ENCODE measurements at places on chromosomes 16 and 17.
A peak's percentile ranks its signal among the peaks of the same experiment; 100 is the strongest.

GRCh38 chr17:80396157-80397033 lies 18.6 kb upstream of the ENDOV start:
- DNase-seq, result no peak

DNA sequence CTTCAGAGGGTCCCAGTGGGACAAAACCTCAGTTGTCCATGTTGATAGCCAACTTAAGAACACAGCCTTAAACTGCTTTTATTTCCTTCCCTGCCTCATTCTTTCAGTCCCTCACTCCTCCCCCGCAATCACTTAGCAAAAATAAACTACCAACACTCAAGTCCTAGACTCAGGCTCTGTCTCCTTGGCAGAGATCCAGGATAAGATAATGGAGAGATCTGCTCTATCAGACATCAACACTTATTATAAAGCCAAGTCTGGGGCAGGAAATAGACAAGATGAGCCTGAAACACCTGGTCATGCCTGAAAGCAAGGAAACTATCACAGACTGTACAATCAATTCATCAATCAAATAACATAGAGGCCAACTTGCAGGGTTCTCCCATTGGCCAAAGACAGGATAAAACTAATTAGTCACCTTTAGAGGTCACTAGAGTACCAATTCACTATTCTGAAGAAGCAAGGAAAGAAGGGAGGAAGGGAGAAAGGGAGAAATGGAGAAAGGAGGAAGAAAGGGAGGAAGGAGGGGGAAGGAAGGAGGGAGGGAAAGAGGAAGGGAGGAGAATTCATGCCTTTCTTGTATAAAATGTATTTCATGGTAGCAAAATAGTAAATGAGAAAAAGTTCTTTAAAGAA lies 15.7 kb downstream of the HYDIN start:
- DNase-seq, result no peak

- DNase-seq, result no peak
Measured at GRCh38 chr16:75238132-75238852, 13.1 kb downstream of the BCAR1 start.

DNA sequence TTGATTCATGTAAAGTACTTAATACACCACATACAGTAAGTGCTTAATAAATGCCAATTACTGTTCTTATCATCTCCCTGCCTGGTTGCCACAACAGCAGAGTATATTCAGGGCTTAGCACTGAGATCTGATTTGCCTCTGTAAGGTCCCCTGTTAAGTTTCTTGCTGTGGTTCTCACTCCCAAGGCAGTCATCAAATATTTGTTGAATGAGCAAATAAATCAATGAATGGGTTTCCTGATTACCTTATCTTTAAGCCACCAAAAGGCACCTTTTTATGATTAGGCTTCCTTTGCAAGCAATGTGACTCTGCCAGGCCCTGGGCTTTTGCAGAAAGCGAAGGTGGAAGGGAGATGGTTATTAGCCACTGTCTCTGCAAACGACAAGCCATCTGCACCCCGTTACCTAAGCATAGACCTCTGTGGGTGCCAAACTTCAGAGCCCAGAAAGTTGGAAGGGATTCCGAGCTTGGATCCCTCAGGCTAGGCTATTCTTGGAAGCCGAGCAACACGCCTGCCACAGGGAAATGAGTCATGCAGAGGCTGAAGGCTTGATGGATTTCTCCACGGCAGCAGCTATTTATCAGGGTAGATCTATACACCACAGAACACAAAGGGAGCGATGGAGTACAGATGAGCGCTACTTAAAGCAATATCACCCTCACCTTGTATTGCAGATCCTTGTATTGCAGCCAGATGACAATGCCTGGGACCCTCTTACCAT lies 102.0 kb downstream of the GRIN2A start:
- DNase-seq, result no peak

DNA sequence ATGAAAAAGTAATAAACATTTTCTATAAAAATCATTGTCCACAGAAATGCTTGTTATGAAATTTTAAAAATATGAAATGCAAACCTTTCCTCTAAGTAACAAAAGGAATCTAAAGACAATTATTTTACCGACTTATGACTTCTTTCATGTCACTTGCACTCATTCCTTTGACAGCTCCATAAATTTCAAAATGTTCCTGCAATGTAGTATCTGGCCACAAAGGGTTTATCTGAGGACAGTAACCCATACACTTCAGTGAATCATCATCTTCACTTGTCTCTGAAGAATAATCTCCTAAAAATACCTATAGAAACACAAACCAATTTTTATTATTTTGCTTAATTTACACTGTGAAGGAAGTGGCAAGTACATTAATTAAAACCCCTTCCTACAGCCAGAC lies 25.6 kb upstream of the ABCA10 start:
- no peak for DNase-seq

DNA sequence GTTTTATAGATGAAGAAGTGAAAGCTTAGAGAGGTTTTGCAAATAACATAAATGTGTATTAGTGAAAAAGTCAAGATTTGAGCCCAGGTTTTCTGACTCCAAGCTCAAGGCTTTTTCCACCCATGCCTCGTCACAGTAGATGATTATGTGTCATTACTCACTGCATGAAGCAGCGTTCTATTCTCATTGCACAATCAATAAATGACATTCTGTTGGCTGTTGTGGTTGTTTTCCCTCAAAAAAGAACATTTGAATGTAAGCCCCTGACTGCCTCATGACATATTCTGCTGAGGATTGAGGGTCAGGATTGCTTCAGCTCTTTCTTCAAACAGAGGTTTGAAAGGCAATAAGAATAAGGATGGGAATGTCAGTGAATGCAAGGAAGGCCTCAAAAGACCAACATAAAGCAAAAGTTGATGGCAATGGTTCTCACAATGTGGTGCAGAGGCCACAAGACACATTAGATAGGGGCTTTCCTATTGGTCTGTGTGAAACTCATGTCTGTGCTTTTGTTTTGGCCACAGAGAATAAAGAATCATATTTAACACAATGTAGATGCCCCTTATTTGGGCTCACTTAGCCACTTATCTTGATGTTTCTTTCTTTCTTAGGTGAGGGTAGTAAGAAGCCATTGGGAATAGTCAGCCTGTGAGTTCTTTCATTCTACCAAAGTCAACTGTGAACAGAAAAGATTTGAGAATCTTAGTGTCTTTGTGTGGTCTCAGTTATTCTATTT lies 5.4 kb upstream of the MMD start:
- DNase-seq, result no peak

GRCh38 chr17:8220783-8221662 lies 10.6 kb upstream of the AURKB start:
- DNase-seq, result peak; percentile 86

DNA sequence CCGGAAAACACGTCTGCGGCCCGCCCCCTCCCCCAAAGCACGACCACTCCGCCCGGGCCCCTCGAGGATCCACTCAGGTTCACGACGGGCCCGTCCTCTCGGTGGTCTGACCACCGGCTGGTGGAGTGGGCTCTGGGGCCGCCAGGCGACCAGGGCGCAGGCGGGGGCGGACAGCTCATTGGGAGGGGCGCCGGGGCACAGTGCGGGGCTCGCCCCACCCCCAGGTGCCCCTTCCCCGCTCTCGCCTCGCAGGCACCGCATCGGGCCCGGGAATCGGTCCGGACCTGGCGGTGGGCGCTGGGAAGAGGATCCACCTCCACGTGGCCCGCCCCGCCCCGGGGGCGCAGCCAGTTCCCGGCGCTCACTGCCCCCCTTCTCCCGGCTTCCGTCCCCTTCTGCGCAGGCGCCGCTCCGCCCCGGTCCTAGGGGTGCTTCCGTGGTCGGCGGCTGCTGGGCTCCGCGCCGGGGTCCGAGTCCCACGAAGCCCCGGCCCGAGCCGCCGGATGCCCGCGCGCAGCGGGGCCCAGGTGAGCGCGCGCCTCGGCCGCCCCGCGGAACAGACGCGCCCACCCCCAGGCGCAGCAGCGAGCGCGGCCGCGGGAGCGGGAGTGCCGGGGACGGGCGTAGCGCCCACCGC lies at the start of gene MPG:
Gene MPG, plus strand, starts transcription at position 419 of the 637 bp plus-strand sequence. Its CDS starts 85 bp downstream, at position 504.
- DNase-seq, result peak; percentile 84

DNA sequence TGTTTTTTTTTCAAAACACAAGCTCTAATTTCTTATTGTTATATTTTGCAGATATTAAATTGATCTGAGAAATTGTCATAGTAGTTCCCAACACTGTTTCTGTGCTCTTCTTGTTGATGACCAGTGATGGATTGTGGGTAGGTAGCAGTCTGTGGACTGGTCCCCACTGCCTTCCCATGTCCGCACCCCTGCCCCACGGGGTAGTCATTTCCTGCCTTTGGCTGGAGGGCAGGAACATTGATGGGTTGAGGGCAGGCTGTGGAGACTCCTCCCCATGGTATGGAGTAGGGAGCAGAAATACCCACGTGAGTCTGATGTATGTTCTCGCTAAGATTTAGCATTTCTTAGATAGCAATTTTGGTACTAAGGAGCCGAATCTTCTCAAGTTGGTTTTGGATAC lies 762.0 kb downstream of the CDH8 start:
- DNase-seq, result no peak

- no peak for DNase-seq
Measured at GRCh38 chr17:57911834-57912673, 43.2 kb downstream of the CUEDC1 start.

- peak; percentile 22 for DNase-seq
Measured at GRCh38 chr17:64736804-64737492, 74.8 kb upstream of the SMURF2 start.

DNA sequence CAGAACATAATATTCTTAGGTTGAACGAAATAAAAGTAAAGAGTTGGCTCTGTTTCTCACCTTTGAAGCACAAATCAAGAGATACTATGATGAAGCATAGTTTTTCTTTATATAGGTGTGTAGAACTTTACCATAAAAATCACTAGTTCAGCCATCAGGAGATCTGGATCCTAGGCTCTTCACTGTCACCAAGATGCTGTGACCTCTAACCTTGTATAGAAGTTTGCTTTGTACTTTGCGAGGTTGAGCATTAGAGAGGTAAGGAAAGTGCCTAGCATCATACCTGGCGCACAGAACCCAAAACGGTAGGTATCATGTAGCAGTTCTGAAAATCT lies 553 bp upstream of the CDC6 start:
- DNase-seq, result no peak

DNA sequence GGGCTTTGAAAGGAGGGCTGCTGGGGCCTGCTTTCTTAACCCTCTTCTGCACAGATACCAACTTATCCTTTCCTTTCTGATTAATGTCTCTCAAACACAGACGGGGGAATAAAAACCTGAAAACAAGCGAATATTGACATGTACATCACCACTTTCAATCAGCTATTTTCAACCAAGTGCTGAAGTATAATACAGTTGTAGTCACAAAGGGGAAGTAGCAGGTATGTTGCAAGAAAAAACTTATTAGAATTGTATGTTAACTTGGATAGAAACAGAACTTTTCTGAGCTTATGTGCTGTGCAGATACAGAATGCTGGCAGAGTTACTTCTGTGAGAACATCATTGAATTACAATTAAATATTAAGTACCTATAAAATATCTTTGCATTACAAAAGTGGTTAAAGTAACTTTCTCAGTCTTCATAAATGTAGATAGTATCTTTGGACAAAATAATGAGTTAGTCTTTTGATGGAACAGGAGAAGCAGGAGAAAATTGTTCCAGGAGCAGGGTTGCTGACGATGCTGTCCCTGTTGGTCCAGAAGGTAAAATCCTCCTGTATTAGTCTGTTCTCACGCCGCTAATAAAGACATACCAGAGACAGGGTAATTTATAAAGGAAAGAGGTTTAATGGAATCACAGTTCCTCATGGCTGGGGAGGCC lies 59.5 kb downstream of the RPTOR start:
- DNase-seq, result no peak

GRCh38 chr17:30550512-30551273 lies 73.5 kb downstream of the GOSR1 start:
- no peak for DNase-seq

Measured in T-helper 2 cell treated with Interferon-gamma antibody and Interleukin-4, amounts not matched to agents 5 μg/mL and 100 μg/mL, for 36 hours (primary cell).